Tibial artery (tissue), 4 donors: ENCODE measurements at places on chromosomes 2 and 18.

- no peak for DNase-seq
Observed at GRCh38 chr2:66840321-66841002, 405.5 kb downstream of the MEIS1 start.

DNA sequence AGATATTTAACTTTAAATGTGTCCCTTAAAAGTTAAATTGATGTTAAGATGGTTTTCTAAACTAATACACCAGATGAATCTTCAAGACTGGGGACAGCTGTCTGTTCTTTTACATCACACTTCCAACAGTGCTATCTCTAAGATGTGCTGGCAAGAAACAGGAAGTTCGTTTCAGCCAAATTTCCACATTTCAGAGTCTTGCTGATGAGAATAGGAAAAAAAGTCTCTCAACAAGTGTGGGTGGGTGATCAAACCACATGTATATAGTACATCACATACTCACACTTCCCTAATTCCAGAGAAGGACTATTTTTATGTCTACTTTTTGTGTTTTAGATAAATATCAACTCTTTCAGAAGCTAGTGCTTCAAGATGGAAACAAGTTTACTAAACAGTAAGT lies 1712.8 kb upstream of the TMEFF2 start:
- DNase-seq = no peak

DNA sequence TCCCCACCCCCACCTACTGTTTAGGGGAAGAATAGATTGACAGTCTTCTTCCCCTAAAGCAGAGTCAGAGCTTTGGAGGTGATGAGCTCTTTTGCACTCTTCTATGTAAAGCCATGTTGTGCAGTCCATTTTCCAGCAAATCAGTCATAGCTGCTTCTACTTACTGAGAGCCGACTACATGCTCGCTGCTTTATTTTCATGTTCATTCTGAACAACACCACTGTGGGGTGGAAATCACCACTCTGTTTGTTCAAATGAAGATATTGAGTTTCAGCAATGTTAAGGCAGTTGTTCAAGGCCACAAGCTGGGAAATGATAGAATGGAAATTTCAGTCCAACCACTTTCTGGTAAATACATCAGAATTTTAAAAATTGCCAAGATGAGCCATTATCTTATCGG lies 88.3 kb downstream of the INSIG2 start:
- no peak for DNase-seq

DNA sequence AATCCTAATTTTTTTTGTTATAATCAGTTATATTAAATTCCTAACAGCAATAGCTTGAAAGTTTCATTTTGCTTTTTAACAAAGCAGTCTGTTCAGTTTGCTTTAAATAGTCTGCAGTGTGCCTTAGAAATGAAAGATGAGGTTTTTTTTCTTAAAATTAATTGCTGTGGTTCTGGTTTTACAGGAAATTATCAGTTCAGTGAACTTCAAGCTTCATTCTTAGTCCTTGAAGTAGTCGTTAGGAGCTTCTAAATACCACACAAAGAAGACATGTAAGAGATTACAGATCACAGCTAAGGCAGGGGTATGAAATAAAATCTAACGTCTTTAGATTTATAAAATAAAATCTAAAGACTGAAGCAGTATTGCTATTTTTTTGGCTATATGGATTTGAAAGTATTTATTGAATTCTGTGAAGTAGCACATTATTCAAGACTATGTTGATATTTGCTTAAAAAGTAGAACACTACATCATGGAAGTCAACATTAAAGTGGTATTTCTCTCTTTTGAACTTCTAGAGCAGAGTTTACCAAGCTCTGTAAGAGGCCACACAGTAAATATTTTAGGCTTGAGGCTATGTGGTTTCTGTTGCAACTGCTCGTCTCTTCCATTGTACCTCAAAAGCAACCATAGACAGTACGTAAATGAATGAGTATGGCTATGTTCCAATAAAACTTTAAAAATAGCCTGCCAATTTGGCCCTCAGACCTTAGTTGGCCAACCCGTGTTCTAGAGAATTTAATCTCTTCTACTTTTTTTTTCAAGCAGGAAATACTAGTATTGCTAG lies 81.5 kb upstream of the STON1 start:
- DNase-seq = no peak

- no peak for DNase-seq
Observed at GRCh38 chr2:102886216-102886893, 124.5 kb downstream of the TMEM182 start.

GRCh38 chr2:240437861-240438809 lies 2.7 kb downstream of the GPC1 start:
- DNase-seq = peak; percentile 85

- no peak for DNase-seq
Observed at GRCh38 chr2:1778566-1778965, 34.3 kb upstream of the PXDN start.

GRCh38 chr18:7764405-7764804 lies 197.3 kb downstream of the PTPRM start:
- DNase-seq = no peak

DNA sequence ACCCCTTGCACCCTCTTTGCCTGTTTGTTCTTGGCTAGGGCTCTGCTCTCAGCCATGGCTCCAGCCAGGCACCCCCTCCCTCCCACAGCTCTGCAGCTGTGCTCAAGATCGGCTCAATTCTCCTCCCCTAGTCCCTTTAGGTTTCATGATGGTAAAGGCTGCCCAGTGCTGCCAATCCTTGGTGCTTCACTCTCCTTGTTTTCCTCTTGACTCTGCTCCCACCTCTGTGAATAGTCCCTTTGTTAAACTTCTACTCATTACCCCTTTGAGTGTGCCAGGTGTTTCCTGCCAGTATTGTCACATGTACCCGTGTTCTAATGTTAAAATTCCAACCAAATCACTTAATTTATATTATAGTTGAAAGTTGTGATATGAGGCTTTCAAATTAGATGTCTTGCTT lies 101.0 kb upstream of the CERS6 start:
- no peak for DNase-seq

GRCh38 chr18:9174302-9174701 lies 37.7 kb downstream of the ANKRD12 start:
- no peak for DNase-seq
